ENCODE measurements at places on chromosomes 12 and 14.

- peak; percentile 49 for DNase-seq
Observed at GRCh38 chr12:6461401-6462233, 8.9 kb downstream of the VAMP1 start.

DNA sequence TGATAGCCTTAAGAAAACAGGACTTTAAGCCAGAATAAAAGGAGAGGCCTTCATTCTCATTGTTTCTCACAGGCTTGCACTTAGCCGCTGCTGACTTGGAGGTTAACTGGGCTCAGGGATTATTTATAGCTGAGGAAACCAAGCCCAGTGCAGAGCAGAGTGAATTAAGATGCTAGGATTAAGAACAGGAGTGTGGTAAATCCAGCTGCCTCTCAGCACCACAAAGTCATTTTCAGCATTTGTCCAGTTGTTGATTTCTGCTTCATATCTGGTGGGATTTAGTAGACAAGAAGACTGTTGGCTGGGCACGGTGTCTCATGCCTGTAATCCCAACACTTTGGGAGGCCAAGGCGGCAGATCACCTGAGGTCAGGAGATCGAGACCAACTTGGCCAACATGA is 14.3 kb upstream of the KRT73 start:
- no peak for DNase-seq

- no peak for DNase-seq
Observed at GRCh38 chr14:92670160-92670559, 78.3 kb downstream of the LGMN start.

- DNase-seq, result peak; percentile 58
Observed at GRCh38 chr14:20836668-20837338, 34.2 kb upstream of the RNASE1 start.

GRCh38 chr12:8661751-8662150 is 875 bp downstream of the MFAP5 start:
- DNase-seq, result no peak

DNA sequence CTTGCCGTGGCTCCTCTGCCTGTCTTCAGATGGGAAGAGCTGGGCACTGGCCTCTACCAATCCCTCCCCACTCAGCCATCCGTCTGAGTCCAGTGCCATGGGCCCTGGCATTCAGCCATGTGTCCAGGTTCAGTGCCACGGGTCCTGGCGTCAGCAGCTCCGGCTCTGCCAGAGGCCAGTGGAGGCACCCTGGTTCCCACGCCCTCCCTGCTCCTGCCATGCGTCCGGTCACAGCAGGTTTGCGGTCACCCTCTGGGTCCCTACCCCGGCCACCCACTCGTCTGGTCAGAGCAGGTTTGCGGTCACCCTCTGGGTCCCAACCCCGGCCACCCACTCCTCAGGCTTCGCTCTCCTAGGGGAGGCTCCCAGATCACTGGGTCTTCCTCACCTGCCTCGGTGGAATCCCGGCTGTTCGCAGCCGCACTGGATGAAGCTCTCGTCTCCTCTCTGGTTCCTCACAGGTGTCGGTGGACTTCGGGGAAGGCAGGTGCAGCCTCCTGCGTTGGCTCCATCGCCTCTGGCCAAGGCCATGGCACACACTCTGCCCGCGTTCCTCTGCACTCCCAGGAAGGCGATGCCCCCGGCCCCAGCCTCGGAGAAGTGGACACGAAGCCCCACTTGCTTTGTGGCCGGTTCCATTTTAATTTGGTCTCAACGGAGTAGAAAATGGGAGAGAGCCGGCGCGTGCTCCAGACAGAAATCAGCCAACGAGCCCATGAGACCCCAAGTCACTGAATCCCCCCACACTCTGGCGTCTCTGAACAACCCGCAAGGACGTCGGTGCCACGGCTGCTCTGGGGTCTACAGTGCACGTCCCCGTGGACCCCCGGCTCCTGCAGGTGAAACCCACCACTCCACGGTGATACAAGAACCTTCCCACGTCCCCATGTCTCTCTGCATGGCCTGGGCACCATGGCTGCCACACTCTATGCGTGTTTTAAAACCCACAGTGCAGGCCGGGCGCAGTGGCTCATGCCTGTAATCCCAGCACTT is 47.8 kb upstream of the FBRSL1 start:
- no peak for DNase-seq

DNA sequence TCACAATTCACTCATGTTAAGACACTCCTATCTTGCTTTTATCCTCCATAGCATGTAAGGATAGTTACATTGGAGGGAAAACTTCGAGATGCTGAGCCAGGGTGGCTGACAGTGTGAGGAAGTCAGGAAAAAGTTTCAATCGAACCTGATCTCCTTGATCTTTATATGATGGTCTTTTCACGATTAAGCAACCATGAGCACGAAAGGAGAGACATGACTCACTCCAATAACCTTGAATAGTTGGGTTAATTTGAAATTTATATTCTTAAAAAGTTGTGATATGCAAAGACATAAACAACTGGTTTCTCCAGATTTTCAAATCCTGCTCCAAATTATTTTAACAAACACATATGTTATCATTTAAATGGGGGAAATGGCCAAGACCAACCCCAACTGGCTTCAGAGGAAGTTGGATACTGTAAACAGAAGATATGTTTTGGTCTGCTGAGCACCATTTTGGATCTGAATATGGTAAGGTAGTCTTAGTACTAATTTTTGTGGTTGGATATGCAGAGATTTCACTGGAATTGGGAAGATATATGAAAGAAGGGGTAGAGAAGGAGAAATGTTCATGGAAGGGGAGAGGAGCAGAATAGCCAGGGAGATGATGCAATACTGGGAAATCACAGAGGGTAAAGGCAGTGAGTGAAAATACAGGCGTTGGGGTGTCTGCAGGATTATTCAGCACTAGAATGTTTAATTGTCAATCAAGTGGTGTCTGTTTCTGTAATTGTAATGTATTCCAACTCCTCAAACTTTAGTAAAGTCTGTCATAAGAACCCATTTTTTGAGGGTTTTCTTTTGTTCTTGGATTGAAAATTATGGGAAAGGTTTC is 185.2 kb upstream of the SLC38A2 start:
- no peak for DNase-seq

GRCh38 chr12:12338527-12339168 is 11.4 kb downstream of the MANSC1 start:
- DNase-seq, result no peak

DNA sequence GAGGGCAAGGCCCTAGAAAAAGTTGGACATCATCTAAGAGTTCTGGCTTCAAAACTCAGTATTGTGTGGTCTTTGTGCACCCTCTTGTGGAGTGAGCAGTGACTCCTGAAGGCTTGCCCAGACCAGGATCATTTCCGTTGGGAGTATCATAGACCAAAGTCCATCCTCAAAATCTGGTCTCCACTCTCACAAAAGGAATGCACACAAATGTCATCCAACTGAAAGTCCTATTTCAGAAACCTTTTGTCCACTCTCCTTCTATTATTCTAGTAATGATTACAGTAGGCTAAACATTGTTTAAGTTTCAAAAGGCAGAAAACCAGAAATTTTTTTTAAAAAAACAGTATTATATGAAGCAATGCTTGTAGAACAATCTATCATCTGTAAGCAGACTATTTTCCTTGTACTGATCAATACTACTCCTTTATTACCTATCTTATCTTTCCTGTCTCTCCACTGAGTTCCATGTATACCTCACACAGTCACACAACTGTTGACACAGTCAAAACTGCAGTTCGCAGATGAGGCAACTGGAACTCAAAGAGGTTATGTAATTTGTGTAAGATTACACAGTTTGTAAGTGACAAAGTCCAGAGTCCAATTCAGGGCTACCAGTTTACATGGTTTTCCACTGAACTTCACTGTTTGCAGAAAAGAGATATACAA is 41.4 kb downstream of the COX16 start:
- peak; percentile 34 for DNase-seq

GRCh38 chr12:94149781-94150239 is 1.4 kb downstream of the PLXNC1 start:
- DNase-seq, result no peak

- DNase-seq, result no peak
Observed at GRCh38 chr14:74109369-74109768, 24.6 kb downstream of the LIN52 start.

GRCh38 chr12:25324861-25325260 is 74.1 kb upstream of the KRAS start:
- no peak for DNase-seq

DNA sequence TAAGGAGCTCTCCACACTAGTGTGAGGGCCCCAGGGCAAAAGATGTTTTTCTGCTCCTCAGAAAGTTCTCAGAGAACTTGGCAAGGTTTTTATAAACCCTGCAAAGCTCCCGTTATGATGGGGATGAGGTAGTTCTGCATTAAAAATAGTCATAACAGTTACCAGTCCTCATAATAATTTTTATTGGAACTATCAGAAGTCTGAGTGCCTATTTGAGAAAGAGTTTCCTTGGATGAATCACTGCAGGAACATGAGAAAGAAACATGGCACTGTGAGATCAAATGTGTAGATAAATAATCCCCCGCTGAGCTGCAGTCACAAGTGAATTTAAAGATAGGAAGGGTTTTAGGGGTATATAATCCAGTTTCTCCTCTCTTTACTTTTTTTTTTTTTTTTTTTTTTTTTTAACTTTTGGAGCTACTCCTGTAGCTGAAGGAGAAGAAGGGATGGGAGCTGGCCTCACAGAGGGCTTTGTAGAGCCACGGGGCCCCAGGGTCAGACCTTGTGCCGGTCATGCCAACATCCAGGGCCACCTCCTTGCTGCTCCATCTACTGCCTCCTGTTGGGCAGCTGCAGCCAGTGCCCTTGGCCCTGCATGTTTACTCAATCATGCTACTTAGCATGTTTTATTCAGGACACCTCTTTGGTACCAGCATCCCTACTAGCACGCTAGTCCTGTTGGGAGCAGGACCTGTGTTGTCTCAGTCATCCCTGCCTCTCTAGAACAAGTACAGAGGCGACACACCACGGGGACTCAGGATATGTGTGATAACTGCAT is 39.5 kb downstream of the EVL start:
- no peak for DNase-seq

GRCh38 chr12:12506496-12506890 is 56.2 kb downstream of the DUSP16 start:
- no peak for DNase-seq

GRCh38 chr12:6092784-6093722 is 31.4 kb downstream of the VWF start:
- no peak for DNase-seq

- DNase-seq, result no peak
Observed at GRCh38 chr12:109009766-109010165, 11.1 kb downstream of the SVOP start.

DNA sequence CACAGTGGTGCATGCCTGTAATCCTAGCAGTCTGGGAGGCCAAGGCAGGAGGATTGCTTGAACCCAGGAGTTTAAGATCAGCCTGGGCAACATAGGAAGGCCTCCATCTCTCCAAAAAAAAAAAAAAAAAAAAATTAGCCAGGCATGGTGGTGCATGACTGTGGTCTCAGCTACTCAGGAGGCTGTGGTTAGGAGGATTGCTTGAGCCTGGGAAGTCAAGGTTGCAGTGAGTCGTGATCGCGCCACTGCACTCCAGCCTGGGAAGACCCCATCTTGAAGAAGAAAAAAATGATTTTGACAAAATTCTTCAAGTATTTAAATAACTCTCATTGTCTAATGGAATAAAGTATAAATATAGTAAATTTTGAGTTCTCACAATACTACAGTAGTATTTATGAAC is 219.2 kb upstream of the SSTR1 start:
- no peak for DNase-seq

- DNase-seq, result no peak
Observed at GRCh38 chr14:89056394-89056793, 231.9 kb downstream of the TTC8 start.

DNA sequence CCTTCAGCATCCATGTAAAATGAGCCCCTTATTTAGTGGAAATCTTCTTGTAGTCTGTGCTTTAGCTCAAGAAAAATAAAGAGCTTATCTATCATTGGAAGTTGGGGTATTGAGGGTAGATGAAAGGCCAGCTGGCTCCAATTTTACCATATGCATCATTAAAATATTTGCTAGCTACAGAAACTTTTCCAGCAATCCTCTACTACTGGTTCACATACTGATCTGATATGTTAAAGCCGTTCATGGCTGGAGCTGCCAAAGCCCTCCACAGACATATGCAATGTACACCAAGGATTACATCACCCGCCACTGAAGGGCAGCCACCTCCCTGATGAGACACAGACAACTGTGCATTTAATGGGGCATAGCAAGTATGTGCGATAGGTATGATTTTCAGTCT is 1205.3 kb downstream of the GALC start:
- no peak for DNase-seq

DNA sequence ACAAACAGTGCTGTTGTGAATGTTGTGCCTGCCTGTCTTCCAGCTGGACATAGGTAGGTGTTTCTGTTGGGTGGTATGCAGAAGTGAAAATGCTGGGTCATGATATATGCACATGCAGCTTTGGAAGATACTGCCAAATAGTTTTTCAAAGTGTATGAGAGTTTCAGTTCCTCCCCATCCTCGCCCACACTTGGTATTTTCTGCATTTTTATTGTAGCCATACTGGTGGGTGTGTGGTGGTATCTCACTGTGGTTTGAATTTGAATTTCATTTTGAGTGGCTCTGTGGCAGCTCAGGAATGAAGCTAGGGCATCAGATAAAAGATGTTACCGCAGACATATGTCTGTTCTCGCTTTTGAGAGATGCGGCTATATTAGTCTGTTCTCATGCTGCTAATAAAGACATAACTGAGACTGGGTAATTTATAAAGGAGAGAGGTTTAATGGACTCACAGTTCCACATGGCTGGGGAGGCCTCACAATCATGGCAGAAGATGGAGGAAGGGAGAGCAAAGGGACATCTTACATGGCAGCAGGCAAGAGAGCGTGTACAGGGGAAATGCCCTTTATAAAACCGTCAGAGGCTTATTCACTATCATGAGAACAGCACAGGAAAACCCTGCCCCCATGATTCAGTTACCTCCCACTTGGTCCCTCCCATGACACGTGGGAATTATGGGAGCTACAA is 183.1 kb downstream of the CAND1 start:
- no peak for DNase-seq

GRCh38 chr14:53180272-53181221 is 27.4 kb upstream of the DDHD1 start:
- no peak for DNase-seq

DNA sequence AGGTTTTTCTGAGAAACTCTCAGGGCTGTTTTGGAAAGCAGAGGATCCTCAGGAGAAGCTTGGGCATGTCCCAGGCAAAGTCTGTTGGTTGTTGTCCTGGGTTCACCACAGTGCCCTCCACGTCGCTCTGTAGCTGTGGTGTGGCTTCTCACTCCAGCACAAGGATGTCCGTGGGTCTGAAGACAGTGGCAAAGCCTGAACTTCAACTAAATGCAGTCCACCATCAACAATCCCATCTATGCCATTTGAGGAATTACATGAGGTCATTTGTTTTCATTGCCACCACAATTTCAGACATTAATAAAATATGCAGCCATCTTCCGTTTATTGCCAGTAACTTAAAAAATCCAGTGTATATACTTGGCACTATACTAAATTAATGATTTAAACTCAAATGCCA is 272.1 kb downstream of the LRIG3 start:
- no peak for DNase-seq

- DNase-seq, result no peak
Observed at GRCh38 chr14:75960231-75960630, 21.6 kb downstream of the TGFB3 start.

Data from putamen (tissue), 1 donor.